Adipocyte (in vitro differentiated cells): ENCODE measurements at places on chromosomes 1 and 21.

GRCh38 chr1:226920446-226920894 is 19.6 kb upstream of the COQ8A start:
- no peak for DNase-seq

GRCh38 chr21:31997191-31997590 is 124.4 kb downstream of the HUNK start:
- DNase-seq: no peak

GRCh38 chr1:186492531-186493291 is 31.8 kb upstream of the PDC start:
- DNase-seq: peak; percentile 26

GRCh38 chr1:107541412-107541811 is 400.6 kb downstream of the NTNG1 start:
- DNase-seq: no peak

DNA sequence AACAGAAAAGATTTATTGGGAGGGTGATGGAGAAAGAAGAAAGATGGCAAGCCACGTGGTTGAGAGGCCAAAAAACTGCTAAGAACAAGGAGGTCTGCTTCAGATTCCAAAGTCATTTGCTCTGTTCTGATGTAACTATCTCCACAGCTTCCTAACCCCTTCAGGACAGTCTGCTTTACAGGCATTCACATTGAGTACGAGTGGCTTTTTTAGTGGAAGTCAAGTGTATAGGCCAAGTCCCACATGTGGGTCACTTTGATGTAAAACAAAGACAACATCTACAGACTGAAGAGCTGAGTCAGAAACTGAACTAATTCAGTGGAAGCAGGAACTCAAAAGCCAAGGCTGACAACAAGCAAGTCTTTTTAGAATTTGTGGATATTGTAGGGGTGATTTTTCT is 128.7 kb upstream of the F3 start:
- DNase-seq: peak; percentile 5

DNA sequence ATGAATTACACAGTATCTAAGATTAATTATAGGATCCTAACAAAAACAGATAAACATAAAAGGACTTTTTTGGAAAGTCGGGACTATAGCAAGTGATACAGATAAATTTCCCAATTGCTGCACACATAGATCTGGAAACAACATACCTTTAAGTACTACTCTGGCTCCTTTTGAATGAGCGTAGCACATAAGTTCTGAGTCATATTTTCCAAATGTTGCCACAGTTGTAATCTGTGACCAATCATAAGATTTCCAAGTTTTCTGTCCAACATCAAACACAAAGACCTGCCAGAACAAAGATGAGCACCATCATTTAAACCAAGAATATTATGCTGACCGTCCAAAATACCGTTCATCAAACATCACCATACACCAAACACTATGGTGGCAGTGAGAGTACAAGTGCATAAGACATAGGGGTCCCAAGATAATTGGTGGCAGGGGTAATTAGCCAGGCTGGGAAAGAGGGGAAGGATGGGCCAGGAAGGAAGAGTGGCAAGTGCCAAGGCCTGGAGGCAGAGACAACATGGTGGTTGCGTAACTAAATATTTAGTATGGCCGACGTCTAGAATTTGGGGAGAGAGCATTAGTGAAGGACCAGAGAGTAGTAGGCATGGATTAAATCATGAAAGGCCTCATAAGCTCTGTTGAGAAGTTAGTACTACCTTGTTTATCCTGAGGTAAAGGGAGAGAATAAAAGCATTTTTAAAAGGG is 3.6 kb downstream of the CTBS start:
- DNase-seq: peak; percentile 15

DNA sequence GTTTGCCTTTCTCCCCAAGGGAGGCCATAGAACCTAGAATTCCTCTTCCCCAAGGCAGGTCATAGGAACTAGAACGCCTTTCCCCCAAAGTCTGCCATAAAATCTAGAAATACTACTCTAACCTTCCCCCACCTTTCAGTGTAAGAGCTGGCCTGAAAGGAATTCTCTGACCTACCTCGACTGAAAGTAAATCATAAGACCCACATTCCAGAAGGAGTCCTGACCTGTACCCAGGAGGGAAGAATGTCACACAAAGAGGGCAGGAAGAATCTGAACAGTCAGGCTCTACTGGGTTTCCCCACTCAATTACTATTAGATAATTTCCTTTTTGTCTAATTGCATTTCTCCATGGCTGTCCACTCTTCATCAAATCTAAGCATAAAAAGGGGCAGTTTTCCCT is 5.7 kb upstream of the ATG4C start:
- no peak for DNase-seq

DNA sequence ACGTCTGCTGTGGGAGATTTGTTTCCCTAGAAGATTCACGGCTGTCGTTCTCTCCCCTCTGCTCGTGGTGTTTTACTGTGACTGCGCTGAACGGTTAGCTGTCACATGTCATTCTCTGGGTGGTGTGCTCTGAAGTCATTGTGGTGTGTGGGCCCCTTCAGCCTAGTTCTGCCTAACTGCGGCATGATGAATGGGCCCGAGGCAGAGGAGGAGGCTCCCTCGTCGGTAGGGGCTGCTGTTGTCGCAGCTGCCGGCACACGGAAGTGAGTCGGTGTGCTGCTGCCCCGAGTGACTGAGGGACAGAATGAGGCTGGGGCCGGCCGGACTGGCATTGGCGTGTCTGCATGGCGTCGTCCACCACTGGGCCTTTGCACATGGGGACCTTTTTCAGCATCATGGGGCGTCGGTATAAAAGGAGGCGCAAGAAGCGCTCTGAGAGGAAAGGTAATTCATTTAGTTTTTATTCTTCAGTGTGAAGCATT is 77.9 kb downstream of the ADARB1 start:
- DNase-seq: no peak

GRCh38 chr1:68120136-68120791 is 69.8 kb upstream of the DIRAS3 start:
- peak; percentile 89 for DNase-seq

- no peak for DNase-seq
These were observed 10.1 kb downstream of the TMCC2 start for GRCh38 chr1:205237526-205238484.

GRCh38 chr1:8370046-8370881 is 52.4 kb downstream of the SLC45A1 start:
- no peak for DNase-seq

- DNase-seq: peak; percentile 43
These were observed 13.6 kb downstream of the ATP1B1 start for GRCh38 chr1:169120066-169120465.

GRCh38 chr1:101108111-101108500 is 82.5 kb upstream of the DPH5 start:
- DNase-seq: no peak

GRCh38 chr1:190144650-190145049 is 333.0 kb downstream of the BRINP3 start:
- DNase-seq: no peak

DNA sequence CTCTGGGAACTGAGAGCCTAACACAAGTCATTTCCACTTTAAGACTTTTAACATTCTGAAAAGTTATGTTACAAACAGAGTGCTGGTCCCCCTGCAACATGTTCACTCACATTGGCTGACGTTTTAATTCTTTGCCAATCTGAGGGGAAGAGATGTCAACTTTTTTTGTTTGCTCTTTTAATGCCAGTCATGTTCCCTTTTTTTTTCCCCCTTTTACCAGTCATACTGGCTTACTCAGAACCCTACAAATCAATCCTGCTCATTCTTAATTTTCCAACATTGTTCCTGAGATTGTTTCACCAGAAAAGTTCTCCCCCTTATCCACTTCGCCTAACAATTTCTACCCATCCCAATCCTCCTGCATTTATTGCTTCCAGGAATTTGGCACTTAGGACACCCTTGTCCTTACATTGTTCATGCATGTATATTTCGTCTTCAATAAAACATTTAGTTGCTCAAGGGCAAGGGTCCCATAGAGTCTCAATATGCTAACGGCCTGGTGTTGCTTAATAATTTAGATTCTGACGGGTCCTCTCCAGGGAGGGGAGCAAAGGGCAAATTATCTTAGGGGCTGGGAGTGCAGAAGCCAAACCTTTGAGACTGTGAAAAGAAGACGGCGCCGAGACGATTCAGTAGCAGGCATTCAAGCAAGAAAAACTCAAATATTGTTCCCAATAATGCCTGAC is 624 bp upstream of the CR1L start:
- no peak for DNase-seq

- no peak for DNase-seq
These were observed 58.9 kb upstream of the TRABD2B start for GRCh38 chr1:48055876-48056764.

DNA sequence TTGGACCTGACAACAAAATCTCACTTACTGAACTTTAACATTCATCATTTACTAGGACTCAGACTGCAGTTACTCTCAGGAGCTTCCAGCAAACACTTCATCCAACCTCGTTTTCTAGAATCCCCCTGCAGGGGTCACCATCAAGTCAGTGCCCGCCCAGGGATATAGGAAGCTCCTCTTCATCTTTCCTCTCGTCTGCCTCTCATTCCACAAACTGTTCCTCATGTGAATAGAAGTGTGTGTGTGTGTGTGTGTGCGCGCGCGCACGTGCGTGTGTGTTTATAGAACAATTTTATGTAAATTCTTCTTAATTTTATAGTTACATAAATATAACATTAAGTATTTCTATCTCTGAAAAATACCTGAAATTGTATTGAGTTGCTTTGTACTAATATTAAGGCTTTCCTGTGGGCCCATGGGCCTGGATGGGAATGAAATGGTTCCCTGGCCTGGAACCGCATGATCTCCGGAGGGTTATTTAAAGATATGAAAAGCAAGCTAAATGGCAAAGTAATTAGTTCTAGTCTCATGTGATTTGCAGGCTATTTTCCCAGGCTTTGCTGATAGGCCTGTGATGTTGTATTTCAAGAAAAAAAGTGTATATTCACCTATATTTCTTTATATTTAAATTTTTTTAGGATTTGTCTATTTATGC is 21.7 kb upstream of the ABCD3 start:
- no peak for DNase-seq

- no peak for DNase-seq
These were observed 50.9 kb downstream of the MEGF6 start for GRCh38 chr1:3560251-3560871.

- DNase-seq: no peak
These were observed 1.4 kb downstream of the PTBP2 start for GRCh38 chr1:96722958-96723357.

- no peak for DNase-seq
These were observed 24.2 kb downstream of the NCF2 start for GRCh38 chr1:183566026-183566425.

GRCh38 chr1:35475356-35475755 is 81.8 kb downstream of the KIAA0319L start:
- DNase-seq: peak; percentile 19

- no peak for DNase-seq
These were observed 85.3 kb upstream of the ARHGAP29 start for GRCh38 chr1:94322696-94323095.

GRCh38 chr1:153536671-153537375 is 1.0 kb upstream of the S100A6 start:
- DNase-seq: no peak

DNA sequence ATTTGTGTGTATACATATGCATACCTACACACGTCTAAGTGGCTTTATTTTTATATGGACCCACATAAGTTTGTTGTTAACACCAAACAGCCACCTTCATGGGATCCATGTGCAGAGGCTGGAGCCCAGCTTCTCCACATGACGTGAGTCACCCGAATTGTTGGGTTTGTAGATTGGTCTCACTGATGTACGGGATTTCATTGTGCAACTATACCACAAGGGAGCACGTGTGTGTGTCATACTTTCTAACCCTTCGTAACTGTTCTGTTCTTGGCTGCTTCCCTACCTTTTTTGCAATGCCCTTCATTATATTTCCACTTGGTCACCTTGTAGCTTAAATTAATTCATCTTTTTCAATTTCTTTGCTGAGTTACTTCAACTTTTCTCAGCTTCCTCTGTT is 21.0 kb downstream of the SPRTN start:
- DNase-seq: peak; percentile 66

GRCh38 chr1:153353226-153353947 is 4.3 kb upstream of the S100A9 start:
- DNase-seq: no peak

DNA sequence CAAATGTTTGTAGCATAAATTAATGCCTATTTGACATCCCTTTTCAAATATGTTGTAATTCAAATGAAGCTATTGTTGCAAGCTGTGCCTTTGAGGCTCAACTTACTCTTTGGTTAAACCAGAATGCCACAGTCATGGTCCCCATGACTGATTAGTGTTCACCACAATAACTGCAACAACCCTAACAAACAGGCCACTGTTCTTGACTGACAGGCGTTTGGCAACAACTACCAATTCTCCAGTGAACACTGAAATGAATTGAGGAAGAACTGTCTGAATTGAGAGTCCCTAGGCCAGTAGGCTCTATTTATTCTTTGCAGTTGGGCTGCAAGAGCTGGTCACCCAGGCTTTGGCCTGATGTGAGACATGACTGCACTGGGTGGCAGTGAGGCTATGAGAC is 6.6 kb upstream of the TMEM167B start:
- DNase-seq: no peak

DNA sequence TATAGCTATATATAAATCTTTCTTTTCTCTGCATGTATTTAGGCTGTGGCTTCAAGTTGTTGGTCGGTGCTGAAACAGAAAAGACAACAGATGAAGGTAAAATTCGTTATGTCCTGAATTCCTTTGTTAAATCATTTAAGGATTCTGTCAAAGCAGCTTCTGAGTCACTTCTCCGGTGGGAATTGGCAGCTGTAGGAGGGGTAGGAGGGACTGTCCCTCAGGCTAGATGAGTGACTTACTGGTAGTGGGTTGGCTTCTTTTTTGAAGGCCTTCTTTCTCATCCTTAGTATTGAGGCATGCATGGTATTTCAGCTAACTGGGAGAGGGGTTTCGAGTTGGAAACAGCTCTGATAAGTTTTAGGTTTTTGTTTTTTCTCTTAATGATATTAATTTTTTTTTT is 22.1 kb upstream of the NEXN start:
- DNase-seq: peak; percentile 23

GRCh38 chr1:29309621-29310020 is 73.3 kb downstream of the PTPRU start:
- no peak for DNase-seq

DNA sequence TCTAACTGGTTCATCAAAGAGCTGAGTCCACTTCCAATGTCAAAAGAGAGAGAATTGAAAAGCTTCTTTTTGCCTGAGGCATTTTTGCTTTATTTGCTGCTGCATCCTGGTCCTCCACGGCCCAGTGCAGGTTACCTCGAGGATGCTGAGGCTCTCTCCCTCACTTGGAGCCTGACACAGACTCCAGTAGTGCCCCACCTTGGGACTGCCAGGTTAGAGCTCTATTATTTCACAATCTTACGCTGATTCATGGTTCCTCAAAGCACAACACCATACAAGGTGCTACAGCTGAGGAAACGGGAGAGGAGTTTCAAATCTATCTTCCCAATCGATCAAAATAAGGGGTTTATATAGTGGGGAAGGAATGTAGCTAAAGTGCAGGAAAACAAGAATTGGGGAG is 13.6 kb upstream of the PLPPR4 start:
- no peak for DNase-seq

GRCh38 chr1:225658041-225658440 is 5.1 kb upstream of the ENAH start:
- DNase-seq: peak; percentile 67
